Kidney (tissue), 22 donors: ENCODE measurements at places on chromosomes 3 and 15. TPM values are rescaled to one million over a fixed set of nuclear protein-coding genes. Genes with fewer than 3 reads are reported as not detected.

- no peak for DNase-seq
These were observed 89.7 kb downstream of the EEFSEC start for GRCh38 chr3:128242818-128243601.

ZBTB20 gene
- total RNA-seq = 142 TPM

DNA sequence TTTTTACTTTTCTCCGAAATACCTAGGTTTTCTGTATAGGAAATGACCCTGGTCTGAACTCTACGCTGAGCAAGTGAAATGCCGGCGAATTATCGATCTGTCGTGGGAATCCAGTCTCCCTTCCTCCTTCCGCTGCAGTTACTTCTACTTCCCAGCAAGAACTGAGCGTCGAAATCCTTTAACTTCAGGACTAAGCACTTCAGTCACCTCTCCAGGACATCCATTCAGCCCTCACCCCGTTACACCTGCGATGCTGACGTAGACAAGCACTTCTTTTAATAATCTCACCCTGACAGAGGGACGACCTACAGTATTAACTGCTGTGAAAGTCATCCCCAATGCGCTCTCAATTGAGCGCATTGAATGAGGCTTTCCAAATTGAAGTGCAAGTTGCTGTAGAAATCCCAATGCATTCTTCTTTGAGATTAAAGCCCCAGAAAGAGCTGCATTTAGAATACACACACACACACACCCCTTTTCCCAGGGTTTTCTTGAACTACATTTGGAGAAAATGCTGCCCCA is 1.3 kb downstream of the TOP2B start:
- no peak for DNase-seq

DNA sequence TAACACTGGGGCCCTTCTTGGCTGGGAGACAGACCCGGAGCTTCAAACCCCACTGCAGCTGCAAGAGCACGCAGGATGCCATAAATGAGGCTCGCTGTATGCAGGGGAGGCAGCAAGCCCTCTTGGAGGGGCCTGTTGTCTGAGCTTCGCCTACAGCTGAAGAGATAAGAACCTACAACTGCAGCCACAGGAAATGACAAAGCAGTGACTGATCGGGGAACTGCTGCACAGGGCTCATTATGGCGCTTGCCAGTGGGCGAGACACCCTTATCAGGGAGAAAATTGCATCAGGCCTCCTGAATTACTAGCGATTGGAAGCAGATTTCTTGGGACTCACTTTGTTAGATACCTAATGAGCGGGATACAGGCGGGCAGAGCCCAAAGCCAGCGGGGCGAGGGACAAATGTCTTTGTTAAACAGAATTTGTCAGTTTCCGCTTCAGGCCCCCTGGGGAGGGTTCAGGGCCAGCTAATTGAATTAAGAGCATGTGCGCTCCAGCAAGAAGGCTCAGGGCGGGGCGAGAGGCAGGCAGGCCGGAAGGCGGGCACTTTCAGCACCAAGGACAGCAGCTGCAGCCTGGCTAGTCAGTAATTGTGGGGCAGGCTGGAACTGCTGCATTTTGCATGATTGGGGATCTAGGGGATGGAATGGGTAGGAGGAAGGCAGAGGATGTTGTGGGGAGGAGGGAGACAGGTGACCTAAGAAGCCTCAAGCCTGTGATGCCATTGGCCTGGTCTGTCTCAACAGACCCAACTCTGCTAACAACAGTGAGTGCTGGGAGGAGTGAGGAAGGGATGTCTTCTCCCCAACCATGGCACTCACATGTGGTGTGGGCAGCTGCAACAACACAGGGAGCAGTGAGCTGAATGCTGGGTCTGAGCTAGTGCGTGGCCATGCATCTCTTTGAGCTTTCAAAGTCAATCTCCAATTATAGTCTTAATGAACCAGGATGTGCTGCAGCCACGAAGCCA is 55.3 kb downstream of the CCDC33 start:
- peak; percentile 93 for DNase-seq

- DNase-seq = no peak
These were observed 991.1 kb downstream of the GBE1 start for GRCh38 chr3:80770106-80771074.

DNA sequence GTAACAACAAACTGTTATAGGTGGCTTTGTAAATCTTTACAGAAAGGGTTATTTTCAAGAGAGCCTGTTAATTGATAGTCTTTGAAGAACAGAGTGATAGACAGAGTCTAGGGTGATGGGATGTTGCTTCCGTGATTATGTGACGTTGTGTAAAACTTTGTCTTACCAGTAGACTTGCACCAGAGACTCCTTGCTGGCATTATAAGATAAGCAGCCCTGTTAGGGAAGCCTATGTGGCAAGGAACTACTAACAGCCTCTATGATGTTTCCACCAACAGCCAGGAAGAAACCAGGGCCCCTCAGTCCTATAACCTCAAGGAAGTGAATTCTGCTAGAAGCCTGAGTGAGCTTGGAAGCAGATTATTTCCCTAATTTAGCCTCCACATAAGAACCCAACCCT is 18.9 kb downstream of the STT3B start:
- no peak for DNase-seq

ALG1L2 gene
- 0.82 TPM for total RNA-seq

- DNase-seq = no peak
These were observed 806.2 kb downstream of the NTRK3 start for GRCh38 chr15:87450314-87450713.
